Lower leg skin (tissue), 4 donors: ENCODE measurements at places on chromosomes 4 and X. TPM values are rescaled to one million over a fixed set of nuclear protein-coding genes. Genes with fewer than 3 reads are reported as not detected.

DNA sequence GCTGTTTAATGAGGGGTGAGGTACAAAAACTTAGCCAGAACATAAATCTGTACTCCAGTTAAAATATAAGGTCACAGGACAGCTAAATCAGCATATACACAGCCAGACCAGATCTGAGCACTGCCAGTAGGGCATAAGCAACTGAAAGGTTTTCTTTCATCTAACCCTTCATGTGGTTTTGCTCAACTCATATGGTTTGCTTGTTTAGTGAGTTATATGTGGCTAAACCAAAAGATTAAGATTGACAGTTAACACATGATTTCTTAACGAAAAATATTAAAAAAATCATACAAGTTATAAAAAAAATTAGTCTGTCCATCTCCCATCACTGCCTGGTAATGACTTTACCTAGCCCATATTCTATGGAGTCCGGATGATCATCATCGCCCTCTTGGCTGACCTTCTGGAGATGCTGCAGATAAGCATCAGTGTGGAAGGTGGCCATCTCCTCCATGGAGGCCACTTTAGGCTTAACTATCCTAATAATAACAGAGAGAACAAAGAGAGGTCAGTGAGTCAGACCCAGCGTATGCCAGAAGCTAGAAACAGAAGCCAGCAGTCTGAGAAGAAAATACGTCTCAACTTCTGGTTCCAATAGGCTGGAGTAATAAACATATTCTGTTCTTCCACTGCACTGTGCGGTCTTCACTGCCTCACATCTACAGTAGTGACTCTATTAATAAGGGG is 4.1 kb downstream of the HDAC8 start:
- no peak for DNase-seq

DNA sequence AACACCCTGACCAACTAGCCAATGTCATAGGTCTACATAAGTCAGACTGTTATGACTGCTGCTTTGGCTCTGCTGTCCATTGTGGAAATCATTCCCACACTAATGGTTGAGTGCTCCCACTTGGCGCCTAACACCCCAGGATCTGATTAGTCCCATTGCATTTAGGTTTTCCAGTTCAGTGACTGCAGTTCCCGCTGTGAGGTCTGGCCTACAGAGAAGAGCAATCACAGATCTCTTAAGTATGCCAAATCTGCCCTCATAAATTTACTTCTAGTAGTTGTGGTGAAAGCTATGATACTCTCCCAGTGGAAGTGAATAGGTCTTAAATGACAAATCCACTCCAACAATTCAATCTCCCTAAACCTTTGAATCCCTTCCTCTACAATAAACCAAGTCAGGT is 77.3 kb upstream of the IL2 start:
- no peak for DNase-seq

DNA sequence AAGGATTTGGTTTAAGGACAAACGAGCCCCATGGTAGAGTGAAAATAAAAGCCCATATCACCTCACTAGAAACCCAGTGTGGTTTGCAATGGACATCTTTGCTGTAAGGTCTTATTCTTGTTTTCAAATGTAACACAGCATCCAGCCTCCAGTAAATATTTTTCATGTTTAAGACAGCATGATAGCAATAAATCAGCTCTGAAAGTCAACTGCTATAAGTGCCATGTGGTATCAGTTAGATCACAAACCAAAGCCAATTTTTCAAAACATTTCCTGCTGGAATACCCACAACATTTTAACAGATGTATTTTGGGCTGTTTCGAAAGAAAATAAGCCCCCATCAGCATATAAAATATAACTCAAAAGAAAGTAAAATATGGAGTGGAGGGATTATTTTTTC is 24.0 kb upstream of the SCML1 start:
- no peak for DNase-seq

LRAT gene
- total RNA-seq = 0.13 TPM

EMCN gene
- total RNA-seq = 5.4 TPM

PIR gene
- 11.6 TPM for total RNA-seq
